Pancreas (tissue), 10 donors: ENCODE measurements at places on chromosomes 6 and 20. TPM values are rescaled to one million over a fixed set of nuclear protein-coding genes. Genes with fewer than 3 reads are reported as not detected.
A peak's percentile ranks its signal among the peaks of the same experiment; 100 is the strongest.

DNA sequence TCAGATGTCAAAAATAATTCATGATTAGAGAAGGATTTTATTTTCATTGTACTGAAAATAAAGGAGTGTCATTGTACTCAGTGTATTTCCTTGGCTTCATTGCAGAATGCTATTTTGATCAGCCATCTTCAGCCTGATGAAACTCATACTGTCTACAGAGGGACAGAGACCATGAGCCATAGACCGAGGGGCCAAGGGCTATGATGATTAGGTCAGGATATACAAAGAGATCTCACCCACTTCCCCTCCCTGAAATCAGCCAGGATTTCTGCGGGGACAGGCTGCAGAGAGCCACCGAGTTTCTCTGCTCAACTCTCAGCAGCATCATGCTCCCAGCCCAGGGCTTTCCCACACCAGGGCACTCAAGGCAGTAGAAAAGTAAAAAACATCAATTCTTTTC lies 47.0 kb downstream of the ALDH8A1 start:
- DNase-seq: no peak

The RAD21L1 gene
- total RNA-seq: not detected

The GSTA3 gene
- not detected for total RNA-seq

DNA sequence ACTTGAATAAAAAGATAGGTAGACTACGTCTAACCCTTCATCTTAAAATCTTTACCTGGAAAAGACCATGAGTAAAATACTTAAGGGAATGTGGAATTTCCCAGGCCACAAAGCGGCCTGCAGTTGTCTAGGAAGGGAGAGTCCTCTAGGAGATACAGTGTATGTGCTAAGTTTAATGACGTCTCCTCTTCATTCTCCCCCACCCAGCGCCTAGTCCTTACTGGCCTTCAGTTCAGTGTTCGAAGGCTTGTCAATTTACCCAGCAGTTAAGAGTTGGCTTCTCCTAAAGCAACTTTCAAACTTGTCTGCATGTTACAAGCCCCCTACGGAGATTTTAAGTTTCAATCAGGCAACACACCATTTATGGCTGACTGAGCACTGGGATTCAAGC lies 35.2 kb downstream of the HFE start:
- no peak for DNase-seq

- no peak for DNase-seq
Observed at GRCh38 chr20:6732001-6732447, 35.5 kb upstream of the BMP2 start.

DNA sequence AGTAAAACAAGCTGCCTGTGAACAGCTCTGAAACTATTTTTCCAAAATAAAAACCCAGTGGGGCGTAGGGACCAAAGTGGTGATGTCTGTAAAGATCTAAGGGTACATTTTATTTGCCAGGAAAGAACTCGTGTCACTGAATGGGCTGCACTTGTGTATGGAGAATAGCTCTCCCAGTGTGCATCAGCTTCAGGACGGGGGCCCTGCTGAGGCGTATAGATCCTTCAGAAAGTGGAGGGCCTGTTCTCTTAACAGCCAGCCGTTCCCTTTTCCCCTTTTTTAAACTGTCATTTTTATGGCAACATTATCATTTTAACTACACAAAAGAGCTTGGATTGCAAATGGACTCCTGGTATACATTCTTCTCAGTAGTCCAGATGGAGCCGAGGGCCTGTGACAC lies 137.3 kb downstream of the TMEM242 start:
- DNase-seq: no peak

- DNase-seq: peak; percentile 95
Observed at GRCh38 chr6:108689272-108690161, 128.8 kb downstream of the FOXO3 start.

The SLC22A23 gene
- 27.9 TPM for total RNA-seq

DNA sequence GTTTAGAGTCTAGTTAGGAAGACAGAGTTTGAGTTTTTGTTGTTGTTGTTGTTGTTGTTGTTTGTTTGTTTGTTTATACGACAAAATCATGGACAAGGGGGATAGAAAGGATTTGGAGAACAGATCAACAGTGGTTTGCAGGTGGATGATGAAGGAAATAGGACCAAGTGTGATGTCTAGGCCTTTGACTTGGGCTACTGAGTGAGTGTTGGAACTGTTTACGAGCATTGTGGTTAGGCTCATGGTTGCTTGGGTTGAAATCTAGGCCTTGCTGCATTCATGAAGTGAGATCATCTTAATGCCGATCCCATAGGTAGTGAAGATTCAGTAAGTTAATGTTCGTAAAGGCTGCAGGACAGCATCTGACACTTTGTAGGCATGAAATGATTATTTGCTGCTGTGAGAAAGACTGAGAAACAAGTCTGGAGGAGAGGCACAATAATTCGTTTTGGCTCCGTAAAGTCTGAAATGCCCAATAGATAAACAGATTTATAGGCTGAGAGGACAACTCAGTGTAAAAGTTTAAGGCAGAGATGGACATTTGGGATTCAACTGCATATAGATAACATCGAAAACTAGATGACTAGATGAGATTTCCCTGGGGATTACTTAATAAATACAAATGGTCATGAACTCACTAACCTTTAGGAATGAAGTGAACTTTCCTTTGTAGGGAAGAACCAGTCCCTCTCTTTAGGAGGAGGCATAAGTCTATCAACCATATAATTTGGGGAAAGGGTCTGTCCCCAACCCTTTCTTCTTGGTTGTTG lies 70.0 kb downstream of the HDDC2 start:
- DNase-seq: no peak

- no peak for DNase-seq
Observed at GRCh38 chr6:134740473-134741199, 209.3 kb downstream of the ALDH8A1 start.

The OPRM1 gene
- not detected for total RNA-seq

The BEND6 gene
- 0.06 TPM for total RNA-seq

The VGLL2 gene
- total RNA-seq: not detected

- DNase-seq: no peak
Observed at GRCh38 chr6:134911547-134911946, 38.4 kb downstream of the ALDH8A1 start.

GRCh38 chr6:35406711-35407485 lies 45.2 kb upstream of the FANCE start:
- no peak for DNase-seq

DNA sequence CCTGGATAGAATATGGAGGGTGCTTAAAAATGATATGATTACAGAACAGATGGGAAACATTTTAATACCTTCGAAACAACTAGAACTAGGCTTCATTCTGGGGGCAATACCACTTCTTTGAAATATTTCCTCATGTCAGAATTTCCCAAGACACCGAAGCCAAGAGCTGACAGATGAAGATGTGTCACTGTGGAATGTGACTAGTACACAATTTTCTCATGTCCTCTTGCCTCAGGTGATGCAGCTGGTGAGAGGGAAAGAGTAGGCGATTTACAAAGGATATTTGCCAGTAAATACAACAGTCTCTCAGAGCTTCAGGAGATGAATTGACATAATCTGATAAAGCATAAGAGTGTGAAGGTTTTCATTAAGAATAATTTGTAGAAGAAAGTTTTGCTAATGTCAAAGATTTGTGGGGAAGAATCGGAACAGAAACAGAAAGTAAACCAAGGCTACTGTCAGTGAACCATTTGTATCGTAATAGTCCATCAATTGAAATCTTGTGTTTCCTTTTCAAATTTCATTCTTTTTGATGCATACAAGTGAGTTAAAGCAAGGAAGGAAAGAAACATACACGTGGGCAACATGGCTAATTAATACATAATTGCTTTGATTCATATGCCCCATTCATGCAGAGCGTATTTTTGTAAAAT lies 164.7 kb upstream of the CCN2 start:
- DNase-seq: no peak

The CBLN4 gene
- 1.0 TPM for total RNA-seq

DNA sequence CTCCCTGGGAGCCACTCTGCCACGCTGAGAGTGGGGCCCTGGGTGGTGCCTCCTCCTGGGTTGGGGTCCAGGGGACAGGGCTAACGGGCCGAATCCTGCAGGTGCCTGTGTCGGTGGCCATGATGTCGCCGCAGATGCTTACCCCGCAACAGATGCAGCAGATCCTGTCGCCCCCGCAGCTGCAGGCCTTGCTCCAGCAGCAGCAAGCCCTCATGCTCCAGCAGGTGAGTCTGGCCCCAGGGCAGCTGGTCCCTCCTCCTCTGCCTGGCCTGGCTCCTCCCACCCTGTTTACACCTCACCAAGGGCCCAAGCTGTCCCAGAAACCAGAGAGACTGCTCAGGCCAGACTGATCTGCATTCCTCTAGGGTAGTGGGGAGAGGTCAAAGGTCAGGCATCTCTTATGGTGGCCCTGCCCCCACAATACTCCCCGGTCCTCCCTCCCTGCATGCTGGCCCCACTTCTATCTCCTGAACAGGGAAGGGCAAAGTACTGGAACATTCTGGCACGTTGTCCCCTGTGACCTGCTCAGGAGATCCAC lies 38.6 kb downstream of the FOXP4 start:
- no peak for DNase-seq

GRCh38 chr6:74071214-74071613 lies 375.2 kb downstream of the CD109 start:
- no peak for DNase-seq

DNA sequence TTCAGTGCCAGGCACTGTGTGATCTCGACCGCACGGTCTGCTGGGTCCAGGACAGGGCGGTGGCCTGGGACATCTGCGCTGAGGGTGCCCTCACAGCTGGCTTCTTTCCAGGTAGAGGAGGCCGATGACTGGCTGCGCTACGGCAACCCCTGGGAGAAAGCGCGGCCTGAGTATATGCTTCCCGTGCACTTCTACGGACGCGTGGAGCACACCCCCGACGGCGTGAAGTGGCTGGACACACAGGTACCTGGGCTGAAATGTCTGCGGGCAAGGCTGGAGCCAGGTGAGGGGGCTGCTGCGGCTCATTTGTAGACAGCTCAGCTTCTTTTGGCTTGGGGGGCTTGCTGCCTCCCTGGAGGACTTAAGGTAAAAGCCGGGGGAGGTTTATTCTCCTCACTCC lies 26.6 kb downstream of the PYGB start:
- peak; percentile 35 for DNase-seq

GRCh38 chr6:37943436-37944058 lies 124.0 kb downstream of the ZFAND3 start:
- no peak for DNase-seq

DNA sequence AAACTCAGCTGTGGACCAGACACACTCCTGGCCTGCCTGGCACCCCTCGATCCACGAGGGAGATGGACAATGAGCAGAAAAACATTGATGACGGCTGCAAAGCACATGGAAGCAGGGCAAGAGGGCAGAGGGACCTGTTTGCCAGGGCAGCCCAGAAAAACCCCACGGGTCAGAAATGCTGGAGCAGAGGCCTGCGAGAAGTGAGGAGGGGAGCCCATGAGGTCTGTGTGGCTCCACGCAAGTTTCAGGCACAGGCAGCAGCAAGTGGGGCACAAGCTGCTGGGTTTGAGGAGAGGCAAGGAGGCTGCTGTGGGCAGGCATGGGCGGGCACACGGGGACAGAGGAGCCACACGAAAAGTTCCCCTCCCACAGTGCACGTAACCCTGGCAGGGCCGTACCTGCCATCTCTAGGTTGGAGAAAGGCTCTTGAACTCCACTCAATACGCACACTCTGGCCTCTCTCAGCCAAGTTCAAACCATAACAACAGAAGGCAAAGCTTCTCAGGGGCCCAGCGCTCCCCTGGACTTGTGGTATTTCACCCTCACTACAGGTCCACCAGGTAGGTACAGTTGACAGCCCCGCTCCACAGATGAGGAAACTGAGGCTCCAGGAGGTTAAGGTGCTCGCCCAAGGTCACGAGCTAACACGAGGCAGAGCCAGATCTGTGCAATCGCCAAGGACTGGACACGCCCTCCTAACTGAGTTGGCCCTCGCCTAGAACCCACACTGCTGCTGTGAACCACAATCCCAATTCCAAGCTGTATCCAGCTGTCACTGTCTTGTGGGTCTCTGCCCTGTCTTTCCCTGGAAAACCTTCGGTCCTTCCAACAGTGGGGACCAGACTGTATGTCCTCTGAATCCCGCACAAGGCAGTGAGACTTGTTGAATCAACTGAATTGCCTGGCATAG lies 108.2 kb downstream of the NOL4L start:
- peak; percentile 26 for DNase-seq

The IMPG1 gene
- total RNA-seq: 0.04 TPM
